Activated T-cell treated with anti-CD3 and anti-CD28 coated beads, Interleukin-2, amount 50 U/mL, for 24 hours (primary cell): ENCODE measurements at places on chromosomes 11 and 22.

DNA sequence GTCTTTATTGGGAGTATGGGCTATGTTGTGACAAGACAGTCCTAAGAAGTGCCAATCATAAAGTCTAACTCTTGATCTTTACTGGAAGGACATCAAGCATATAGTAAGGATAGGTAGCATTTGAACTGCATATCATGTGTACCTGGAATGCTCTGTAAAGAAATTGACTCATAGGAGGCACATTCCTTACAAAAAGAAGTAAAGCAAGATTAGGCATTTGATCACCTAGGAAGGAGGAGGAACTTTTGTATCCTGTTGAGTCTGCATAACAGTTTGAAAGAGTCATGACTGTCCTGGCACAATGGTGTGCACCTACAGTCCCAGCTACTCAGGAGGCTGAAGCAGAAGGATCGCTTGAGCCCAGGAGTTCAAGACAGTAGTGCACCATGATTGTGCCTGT lies 42.2 kb upstream of the DNAJB7 start:
- DNase-seq, result no peak

DNA sequence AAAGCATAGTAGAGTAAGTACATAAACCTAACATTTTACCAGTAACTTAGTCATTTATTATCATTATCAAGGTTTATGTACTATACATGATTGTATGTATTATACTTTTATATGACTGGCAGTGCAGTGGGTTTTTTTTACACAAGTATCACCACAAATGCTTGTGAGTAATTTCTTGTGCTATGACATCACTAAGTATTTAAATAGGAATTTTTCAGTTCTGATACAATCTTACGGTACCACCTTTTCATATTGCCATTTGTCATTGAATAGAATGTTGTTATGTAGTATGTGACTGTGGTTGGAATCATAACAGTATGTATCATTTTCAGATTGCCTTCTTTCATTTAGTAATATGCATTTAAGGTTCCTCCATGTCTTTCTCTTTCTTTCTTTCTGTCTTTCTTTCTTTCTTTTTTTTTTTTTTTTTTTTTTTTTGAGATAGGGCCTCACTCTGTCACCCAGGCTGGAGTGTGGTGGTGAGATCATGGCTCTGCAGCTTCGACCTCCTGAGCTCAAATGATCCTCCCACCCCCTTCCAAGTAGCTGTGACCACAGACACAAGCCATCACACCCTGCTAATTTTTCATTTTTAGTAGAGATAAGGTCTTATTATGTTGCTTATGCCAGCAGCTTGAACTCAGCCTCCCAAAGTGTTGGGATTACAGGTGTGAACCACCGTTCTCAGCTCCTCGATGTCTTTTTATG lies 18.6 kb downstream of the ATM start:
- DNase-seq, result no peak

DNA sequence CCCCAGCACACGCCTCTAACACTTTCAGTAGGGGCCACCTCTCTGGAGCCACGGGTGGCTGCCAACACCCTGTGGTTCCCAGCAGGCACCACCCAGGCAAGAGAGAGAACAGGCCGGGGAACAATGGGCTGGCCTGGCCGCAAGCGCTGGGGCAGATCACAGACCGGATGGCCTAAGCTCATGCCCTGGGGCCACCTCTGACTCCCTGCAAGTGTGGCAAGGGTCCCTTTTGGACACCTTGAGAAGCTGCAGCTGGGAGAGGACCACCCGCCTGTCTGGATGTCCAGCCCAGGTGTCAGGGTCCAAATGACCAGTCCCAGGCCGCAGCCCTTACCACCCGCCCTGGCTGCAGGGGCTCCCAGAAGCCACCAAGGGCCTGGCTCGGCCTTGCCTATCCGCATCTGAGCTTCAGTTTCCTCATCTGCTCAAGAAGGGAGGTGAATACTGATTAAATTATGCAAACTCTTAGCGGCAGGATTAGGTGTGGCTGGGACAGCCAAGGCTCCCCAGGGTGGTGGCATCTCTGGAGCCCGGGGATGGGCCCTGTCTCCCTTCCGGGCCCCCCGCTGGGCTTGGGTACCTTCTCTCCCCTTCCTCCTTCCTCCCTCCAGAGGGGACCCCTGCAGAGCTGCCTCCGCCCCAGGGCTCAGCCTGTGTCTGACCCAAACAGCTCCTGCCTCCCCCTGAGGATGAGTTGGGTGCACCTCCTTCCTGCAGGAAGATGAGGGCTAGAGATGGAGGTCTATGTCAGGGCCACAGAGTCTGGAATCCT lies 785 bp upstream of the SUSD2 start:
- no peak for DNase-seq

DNA sequence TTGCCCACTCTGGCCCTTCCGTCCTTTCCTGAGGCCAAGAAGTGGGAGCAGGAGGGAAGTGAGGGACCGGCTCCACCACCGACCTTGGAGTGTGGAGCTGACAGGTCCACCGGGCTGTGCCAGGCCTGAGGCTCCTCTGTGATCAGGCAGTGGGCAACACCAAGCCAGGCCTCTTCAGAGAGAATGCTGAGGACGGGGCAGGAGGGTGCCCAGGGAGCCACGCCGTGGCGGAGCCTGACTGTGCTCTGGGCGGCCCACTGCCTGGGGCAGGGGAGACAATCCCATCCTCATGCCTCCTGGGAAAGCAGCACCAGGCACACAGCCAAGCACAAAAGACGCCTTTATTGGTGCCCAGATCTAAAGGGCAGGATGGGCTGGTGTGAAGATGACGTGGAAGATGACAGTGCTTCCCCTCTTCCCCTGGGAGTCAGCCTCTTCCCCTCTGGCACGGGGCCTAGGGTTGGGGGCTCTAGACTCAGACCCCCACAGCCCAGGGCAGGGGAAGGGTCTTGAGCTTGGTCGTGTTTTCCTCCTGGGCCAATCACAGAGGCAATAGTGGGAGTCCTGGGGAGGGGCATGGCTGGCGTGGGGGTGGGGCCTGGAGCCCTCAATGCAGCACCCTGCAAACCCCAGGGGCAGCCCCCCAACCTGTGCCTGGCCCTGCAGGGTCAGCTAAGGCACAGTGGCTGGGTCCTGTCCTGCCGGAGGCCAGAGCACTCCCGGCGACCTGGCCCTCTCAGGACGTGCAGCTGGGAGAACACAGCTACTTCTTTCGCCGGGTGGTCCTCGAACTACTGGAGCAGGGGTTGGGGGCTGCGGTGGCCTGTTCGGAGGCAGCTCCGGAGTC lies 4.7 kb downstream of the LMF2 start:
- DNase-seq, result no peak

DNA sequence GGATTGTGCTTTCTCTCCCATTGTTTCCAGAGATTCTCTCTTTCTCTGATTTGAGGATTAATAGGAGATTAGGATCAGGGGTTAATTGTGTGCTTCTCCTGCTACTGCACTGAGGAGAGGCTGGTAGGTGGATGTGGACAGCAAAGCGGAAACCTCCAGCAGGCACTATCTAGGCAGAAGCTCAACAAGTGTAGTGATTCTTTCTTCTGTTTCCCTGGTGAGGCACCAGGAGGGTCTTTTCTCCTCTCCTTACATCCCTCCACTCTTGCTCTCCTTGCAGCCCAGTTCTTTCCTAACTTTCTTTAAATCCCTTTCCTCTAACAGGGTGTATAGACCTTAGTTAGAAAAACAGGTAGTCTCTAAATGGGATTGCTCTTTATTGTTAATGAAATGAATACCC lies 1.9 kb upstream of the ZBTB16 start:
- no peak for DNase-seq

DNA sequence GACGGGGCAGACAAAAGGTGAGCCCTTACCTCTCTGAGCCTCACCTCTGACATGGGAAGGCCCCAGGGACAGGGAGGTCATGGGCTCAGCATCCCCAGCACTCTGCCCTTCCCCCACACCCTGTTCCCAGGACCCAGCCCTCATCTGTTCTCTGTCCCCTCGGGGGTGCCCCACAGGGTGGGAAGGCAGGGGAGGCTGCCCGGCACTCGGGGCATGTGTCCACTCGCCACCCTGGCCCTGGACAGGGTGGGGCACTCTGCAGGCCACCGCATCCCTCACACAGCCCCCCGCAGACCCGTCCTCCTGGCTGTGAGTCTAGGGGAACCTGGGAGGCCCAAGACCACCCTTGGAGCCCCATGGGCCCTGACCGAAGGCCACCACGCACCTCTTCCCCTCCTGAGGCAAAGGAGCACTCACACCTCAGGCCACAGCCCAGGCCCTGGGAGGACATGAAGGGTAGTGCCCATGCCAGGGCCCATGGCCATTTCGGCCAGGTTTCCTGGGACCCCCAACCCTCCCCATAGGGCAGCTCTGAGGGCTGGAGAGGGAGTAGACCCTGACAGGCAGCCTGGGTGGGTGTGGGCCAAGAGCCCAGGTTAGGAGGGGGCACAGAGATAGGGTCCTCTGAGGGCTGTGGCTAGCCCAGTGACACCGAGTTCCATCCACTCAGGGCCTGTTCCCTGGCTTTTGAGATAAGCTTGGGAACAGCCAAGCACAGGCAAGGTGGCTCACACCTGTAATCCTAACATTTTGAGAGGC lies 193.1 kb downstream of the IGLL1 start:
- no peak for DNase-seq

DNA sequence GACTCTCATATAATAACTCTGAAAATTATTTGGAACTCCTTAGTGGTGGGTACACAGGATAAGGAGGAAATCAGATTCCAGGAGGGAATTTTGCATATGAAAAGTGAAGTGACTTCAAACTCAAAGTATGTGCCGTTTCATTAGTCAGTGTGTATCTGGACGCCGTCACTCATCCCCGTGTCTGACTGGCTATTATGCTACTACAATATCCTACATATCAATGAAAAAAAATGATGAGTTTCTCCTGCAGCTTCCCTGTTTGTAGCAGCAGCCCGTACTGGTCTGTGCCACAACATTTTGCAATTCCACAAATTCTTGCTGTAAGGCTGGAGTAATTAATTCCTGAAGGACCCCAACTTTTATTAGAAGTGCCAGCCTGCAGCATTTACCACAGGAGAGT lies 16.5 kb downstream of the WT1 start:
- DNase-seq, result no peak

GRCh38 chr11:67640021-67640757 lies 626 bp upstream of the TBX10 start:
- peak; percentile 71 for DNase-seq

DNA sequence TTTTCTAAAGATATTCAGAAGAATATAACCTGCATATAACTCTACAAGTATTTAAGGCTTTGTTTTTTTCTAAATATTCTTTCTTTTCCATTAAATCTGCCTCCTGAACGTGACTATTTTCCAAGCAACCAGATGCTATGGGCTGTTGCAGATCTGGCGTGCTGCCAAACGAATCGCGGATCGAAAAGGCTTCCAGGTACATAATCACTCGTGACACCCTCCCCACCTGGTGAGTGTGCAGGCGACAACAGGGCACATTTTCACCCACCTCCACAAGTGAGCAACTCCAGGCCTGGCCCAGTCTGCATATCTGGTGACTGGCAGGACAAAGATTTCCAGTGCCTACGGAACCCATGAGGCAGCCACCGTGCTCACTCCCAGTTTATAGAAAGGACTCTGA lies 660.1 kb downstream of the OPCML start:
- DNase-seq, result no peak

DNA sequence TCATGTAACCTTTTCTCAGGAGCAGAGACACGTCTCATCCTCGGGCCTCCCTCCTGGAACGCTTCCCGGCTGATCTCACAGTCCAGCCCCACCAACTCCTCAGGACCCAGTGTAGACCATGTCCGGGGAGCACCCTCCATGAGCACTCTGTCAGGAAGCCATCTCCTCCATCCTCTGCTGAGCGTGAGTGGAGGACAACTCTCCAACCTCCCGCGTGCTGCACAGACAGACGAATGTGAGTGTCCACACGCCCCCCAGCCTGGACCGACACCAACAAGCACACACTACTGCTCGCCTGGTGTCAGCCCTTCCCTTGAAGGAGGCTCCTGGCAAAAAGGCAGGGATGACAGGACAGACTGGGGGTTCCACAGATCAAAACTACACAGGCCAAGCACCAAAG lies 86.6 kb downstream of the SHANK2 start:
- no peak for DNase-seq

DNA sequence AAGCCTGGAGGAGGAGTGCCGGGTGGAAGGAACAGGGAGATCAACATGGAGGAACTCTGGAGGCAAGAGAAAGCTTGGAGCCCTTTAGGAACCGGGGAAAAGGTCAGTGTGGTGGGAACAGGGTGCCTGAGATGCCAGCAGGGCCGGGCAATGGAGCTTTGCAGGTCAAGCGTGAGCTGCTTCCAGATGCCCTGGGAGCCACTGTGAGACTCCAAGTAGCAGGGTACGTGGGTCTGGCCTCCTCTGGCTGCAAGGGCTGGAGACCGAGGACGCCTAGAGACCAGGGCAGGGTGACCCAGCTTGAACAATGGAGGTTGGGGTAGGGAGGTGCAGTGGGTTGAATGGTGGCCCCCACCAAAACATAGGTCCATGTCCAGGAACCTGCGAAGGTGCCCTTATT lies 15.6 kb upstream of the EMID1 start:
- DNase-seq, result no peak

- no peak for DNase-seq
Observed at GRCh38 chr11:72613977-72614376, 60.2 kb downstream of the PDE2A start.
